ENCODE measurements at places on chromosomes 6 and 20.

- no peak for DNase-seq
Measured at GRCh38 chr6:15615802-15616201, 47.0 kb downstream of the DTNBP1 start.

GRCh38 chr20:48181261-48181935 lies 396.1 kb upstream of the SULF2 start:
- no peak for DNase-seq

GRCh38 chr6:25359891-25360290 lies 80.7 kb downstream of the CARMIL1 start:
- no peak for DNase-seq

DNA sequence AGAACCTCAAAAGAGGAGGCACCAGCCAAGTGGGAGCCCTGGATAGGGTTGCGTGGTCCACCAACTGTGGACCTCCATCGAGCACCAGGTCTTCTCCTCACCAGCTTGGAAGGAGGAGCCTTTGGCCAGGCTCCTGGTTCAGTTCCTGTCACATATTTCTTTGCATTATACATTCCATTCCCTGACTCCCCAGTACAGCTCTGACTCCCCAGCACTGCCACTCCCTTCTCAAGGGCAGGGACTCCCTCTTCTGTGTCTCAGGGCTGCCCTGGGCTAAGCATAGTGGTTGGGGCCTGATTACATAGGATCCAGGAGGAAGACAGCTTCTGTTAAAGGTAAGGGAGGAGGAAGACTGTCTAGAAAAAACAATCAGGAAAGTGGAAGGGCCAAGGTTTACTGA lies 91.1 kb downstream of the MRPL14 start:
- DNase-seq = no peak

DNA sequence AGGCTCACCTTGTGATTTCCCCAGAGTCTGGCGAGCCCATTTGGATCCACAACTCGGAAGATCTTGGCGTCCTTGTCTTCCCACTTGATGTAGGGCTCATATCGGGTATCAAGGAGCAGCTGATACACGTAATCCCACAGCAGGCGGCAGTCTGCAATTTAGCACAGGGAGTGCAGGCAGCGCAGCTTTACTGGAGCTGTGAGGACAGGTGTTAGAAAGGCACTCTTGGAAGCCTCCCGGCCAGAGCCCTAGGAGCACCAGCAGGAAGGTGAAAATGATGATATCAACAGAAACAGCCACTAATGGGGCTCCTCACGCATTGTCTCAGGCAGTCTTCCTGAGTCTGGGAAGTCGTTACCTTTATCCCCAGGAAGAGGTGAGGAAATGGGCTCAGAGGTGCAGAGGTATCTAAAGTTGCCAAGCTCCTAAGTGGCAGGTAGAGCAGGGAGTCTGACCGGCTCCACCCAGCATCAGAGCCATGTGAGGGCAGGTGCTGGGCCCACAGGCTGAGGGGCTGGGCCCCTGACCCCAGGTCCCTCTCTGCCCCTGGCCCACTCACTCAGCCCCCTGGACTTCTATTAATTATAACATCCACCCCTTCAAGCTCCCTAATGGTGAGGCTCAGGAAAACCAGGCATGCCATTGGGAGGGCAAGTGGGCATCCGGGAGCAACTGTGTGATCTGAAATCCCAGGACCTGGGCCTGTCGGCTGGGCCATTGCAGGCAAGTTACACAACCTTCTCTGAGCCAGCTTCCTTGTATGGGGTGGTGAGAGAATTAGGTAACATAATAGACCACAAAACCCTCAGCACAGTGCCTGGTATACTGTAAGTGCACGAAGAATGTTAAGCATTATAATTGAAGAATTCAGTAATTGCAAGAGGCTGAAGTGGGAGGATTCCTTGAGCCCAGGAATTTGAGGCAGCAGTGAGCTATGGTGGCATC lies 18.3 kb downstream of the ETV7 start:
- no peak for DNase-seq

DNA sequence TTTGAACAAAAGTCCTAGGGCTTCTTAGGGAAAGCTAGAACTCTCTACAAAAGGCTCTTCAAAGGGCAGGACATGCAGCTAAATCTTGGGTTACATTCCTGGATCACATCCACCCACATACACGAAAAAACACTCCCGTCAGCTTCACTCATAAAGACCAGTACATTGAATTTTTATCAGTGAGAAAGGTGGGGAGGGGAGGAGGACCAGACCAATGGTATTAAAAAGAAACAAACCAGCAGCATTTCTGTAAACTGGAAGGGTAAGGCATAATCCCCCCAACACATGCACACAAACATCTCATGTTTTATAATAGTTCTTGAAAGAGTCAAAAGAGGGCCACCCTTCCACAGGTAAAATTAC lies 31.6 kb downstream of the MYLK4 start:
- no peak for DNase-seq

- no peak for DNase-seq
Measured at GRCh38 chr6:117137711-117138110, 127.6 kb upstream of the VGLL2 start.

All from midbrain (tissue), 1 donor.